Suppressor macrophage (primary cell): ENCODE measurements at places on chromosomes 13 and 19.

GRCh38 chr13:24916464-24916863, 152.5 kb downstream of the RNF17 start:
- DNase-seq, result no peak

- DNase-seq, result peak; percentile 69
These were observed at the start of gene LRP3 for GRCh38 chr19:33193865-33194362. Gene LRP3 (plus strand): TSS chr19:33194330. CDS start chr19:33194786, 456 bp downstream.

DNA sequence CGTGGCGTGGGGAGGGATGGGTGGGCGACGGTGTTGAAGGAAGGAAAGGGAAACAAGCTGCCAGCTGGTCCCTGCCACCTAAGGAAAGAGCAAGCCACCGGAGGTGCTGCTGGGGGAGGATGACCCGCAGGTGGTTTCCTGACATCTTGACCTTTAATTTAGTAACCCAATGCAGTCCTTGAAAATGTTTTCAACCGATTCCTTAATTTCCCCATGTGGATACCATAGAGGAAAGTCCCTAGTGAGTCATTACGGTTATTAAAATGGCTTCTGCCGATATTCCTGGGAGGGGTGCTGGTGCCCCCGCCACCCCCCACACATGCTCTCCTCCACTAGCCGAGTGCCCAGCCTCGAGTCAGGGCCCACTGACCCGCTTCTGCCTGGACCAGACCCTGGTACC, 6.3 kb upstream of the ANKRD10 start:
- DNase-seq, result peak; percentile 11

GRCh38 chr13:25707726-25708125, 336.0 kb downstream of the ATP8A2 start:
- no peak for DNase-seq

- DNase-seq, result no peak
These were observed 42.3 kb downstream of the RFX2 start for GRCh38 chr19:6067975-6068374.

GRCh38 chr13:31895691-31896090, 135.9 kb upstream of the FRY start:
- no peak for DNase-seq

- no peak for DNase-seq
These were observed 172.7 kb upstream of the ZNF507 start for GRCh38 chr19:32172566-32173160.

DNA sequence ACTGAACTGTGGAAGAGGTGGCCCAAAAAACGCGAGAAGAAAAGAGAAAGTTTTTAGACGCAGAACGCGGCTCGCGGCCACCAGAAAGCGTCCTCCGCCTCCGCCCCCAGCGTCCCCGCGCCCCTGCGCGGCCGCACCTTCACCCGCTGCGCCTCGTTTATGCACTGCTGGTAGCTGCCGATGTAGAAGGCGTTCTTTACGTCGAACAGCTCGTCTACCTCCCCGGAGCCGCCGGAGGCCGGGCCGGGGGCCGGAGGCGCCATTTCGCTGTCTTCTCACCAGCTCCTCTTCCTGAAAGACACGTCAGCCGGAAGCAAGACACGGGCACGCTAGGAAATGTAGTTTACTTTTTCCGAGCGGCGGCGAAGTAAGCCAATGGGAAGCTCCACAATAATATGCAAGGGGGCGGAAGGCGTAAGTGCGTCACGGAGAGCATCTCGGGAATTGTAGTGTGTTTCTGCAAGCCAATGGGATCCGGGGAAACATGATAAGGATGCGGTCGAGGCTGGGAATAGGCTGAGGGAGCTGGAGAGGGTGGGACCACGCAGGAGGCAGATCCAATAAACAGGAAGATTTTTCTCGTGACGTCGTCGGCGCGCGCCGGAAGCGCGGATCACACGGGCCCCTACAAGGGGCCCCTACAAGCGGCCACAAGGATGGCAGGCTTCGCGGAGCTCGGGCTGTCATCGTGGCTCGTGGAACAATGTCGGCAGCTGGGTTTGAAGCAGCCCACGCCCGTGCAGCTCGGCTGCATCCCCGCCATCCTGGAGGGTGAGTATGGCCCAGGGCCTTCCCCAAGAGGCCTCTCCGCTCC, at the start of the genes COPE and DDX49:
COPE (minus strand) TSS at position 302 of the 814 bp plus-strand sequence; CDS start at position 263, 39 bp downstream.
DDX49 (plus strand) TSS at position 630 of the 814 bp plus-strand sequence; CDS start at position 657, 27 bp downstream.
- DNase-seq, result peak; percentile 100

- no peak for DNase-seq
These were observed 29.2 kb upstream of the TSHZ3 start for GRCh38 chr19:31378404-31378803.

GRCh38 chr13:85019121-85019520, 780.1 kb downstream of the SLITRK6 start:
- no peak for DNase-seq

DNA sequence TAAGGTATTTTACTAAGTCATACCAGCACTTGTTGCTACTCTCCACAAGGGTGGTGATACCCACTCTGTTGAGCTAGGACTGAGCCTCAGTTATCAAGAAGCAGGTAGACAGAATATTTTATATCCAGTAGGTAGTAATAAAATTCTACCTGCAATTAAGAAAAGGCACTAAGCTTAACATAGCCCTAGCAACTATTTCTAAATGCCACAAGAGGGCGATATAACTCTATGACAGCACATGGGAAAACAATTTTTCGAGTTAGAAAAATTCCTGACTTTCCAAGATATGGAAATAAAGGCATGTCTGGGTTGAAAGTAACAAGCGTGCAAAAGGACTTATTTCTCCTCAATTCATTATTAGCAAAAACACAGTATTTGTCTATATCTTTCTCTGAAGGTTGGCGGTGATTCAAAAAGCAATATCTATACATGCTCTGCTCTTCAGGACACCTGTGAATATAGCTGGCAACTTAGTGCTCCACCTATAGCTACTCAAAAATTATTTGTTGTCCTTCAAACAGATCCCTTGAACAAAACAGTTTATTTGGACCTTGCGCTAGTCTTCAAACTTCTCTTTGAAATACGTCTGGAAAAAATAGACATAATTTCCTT, 14.7 kb downstream of the CCDC169 start:
- DNase-seq, result peak; percentile 76

DNA sequence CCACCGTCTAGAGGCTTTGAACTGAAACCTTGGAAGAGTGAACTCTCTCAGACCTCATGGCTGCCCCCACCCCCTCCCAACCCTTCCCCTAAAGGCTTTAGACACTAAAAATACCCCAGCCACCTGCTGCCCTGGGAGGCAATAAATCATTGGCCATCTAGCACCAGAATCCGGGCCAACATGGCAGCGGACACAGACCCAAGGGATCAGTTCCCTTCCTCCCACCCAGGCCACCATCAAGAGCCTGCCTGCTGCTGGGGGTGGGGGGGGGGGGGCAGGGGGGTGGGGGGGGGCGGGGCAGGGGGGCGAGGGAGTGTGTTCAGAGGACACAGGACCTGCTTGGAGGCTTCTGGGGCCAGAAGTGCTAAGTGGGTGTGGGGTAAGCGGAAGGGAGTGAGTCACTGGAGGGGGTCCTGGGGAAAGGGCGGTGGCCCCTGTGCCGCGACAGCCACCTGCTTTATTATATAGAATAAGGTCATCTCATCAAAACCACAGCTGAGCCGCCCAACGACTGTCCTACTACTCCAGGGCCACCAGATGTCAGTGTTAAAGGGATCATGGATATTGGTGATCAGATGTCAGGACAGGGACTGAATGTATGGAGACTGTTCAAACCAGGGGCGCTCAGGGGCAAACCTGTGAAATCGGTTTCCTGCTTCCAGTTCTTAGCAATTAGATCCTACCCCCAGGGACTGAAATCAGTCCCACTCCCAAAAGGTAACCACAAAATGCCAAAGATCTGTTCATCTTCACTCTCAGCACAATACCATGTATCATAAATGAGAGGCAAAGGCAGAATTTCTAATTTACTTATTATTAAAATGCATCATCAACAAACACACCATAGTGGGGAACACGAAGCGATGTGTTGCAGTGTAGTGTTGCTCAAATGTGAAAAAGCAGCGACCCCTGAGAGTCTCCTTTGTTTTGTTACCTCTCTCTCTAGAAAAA, 24.3 kb downstream of the ARL11 start:
- DNase-seq, result peak; percentile 59

DNA sequence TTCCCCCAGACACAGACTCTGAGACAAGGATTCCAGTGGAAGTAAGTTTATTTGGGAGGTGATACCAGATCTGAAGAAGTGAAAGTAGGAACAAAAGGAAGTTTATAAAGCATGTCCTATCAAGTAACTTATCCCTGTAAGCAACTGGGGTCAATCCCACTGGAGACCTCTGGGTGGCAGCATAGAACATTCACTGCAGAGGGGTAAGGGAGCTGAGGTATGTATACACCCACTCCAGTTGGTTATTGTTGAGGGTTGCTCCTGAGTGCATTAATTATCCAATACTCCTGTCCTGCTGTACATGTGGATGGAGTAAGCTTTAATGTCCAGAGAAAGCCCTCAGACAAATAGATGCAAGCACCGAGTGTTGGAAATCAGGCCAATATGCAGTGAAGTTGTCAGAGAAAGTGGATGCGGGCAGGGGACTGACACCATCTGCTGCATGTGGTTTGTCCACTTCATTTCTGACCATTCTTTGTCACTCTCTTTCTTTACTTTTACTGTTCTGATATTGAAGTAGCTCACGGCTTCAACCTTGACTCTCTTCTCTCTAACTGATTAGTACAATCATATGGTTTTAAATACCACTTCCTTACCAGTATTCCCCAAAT, 46.7 kb downstream of the NOTCH3 start:
- DNase-seq, result peak; percentile 67

DNA sequence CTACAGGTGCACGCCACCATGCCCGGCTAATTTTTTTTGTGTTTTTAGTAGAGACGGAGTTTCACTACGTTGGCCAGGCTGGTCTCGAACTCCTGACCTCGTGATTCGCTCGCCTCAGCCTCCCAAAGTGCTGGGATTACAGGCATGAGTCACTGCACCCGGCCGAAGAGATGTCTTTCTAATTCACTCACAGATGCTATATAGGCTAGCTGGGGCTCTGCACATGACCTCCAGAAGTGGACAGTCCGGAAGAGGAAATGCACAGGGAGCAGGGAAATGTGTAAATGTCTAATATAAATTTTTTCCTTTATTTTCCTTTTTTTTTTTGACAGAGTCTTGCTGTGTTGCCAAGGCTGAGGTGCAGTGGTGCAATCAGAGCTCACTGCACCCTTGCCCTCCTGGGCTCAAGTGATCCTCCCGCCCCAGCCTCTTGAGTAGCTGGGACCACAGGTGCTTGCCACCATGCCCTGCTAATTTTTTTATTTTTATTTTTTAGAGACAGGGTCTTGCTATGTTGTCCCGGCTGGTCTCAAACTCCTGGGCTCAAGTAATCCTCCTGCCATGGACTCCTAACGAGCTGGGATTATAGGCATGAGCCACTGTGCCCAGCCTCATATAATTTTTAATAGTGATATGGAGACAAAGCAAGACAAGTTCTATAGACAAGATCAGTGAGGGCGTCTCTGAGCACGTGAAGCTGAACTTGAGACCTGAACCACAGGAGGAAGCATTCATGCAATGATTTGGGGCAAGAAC, 8.4 kb downstream of the GIPC1 start:
- DNase-seq, result no peak

- no peak for DNase-seq
These were observed 49.6 kb downstream of the RYR1 start for GRCh38 chr19:38483016-38483630.

- DNase-seq, result no peak
These were observed 28.6 kb downstream of the CNFN start for GRCh38 chr19:42361545-42361910.

- no peak for DNase-seq
These were observed 853 bp upstream of the CACNA1A start for GRCh38 chr19:13507053-13507611.

DNA sequence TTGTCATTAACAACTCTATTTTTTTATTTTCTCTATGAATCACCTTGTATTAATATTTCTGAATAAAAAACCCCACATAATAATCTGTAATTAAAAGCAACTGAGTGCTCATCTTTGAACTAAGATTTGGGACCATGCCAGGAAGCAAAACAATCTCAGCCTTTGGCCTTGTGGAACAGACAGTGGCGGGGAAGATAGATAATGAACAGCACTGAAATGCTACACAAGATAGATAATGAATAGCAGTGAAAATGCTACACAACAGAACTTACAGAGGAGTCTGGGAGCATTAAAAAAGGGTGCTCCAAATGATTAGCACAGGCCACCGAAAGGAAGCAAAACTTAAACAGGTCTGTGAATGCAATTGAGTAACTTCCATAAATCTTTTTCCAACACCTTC, 134.9 kb downstream of the GPC5 start:
- no peak for DNase-seq

GRCh38 chr13:106621833-106622232, 53.9 kb upstream of the ARGLU1 start:
- DNase-seq, result no peak

DNA sequence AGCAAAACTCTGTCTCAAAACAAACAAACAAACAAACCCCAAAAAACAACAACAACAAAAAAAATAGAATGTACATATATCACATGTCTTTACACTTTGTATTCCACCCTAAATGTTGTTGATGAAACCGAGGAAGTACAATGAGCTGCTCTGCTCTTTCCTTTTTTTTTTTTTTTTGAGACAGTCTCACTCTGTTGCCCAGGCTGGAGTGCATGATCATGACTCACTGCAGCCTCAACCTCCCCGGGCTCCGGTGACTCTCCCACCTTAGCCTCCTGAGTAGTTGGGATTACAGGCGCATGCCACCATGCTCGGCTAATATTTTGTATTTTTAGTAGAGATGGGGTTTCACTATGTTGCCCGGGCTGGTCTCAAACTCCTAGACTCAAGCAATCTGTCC, 30.6 kb upstream of the LRP3 start:
- DNase-seq, result peak; percentile 69

- no peak for DNase-seq
These were observed 6.8 kb downstream of the CACNG6 start for GRCh38 chr19:53998223-53998622.

DNA sequence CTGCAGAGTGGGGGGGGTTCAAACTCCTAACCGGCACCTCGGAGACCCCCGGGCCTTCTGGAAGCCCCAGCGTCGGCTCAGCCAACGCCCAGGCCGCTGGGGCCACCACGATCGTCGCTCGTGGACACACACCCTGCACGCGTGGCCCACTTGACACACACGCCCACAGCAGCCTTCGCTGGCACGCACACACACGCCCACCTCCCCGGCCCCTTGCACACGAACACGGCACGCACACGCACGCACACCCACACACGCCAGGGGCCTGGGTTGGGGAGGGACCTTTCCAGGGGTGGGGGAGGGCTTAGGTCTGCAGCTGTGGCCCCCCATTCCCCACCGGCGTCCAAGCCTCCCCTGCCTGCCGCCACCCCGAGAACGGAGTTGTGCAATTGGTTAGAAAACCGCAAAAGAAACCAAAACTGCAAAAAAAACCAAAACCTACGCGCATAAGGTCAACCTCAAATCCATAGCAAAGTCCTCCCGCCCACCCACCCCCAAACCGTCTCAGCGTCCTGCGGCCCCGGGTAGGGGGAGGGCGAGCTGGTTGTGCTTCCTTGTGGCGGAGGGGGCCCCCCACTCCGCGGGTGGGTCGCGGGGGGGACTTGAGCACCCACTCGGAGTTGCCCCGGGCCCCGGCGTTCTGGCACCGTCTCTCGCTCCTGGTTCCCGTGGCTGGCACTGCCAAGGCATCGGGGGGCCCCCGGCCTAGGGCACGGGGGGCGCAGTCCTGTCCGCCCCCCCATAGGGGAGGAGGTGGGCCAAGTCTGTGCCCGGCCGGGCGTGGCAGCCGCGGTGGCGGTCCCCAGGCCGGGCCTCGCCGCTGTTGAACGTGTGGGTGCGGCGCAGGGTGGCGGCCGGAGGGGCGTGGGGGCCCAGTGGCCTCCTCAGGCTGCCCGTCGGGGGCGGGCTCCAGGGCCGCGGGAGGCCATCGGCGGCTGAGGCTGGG, 3.3 kb upstream of the LRG1 start:
- DNase-seq, result peak; percentile 71

GRCh38 chr19:19034204-19034624, 811 bp downstream of the ARMC6 start:
- peak; percentile 87 for DNase-seq
